A549 treated with ZK216348 at 1 μM for 4 hours (cell line): ENCODE measurements at places on chromosomes 13 and 19. TPM values are rescaled to one million over a fixed set of nuclear protein-coding genes. Genes with fewer than 3 reads are reported as not detected.

Gene SHISA7
- total RNA-seq: not detected in 5 replicates

Gene ZFP14
- total RNA-seq: 2.1 to 2.9 TPM (median 2.5 TPM) in 5 replicates

Gene IZUMO1
- not detected in 5 replicates for total RNA-seq

Gene PGLYRP1
- not detected in 5 replicates for total RNA-seq

Gene LGALS16
- not detected in 5 replicates for total RNA-seq

Gene MARK4
- total RNA-seq: 5.5 to 8.6 TPM (median 7.4 TPM) in 5 replicates

Gene HCST
- 0.55 to 0.89 TPM (median 0.63 TPM) in 3 of 5 replicates, not detected in the others for total RNA-seq

Gene CCDC70
- not detected in 5 replicates for total RNA-seq

Gene LHB
- total RNA-seq: not detected in 5 replicates

Gene ZNF816
- total RNA-seq: 0.12 to 0.59 TPM (median 0.28 TPM) in 3 of 5 replicates, not detected in the others

Gene ZNF813
- 0.11 to 0.49 TPM (median 0.31 TPM) in 5 replicates for total RNA-seq

Gene NCR1
- total RNA-seq: not detected in 5 replicates

Gene NLRP7
- 0.08 TPM in 1 of 5 replicates, not detected in the others for total RNA-seq

Gene CYP4F12
- total RNA-seq: 1.8 to 2.7 TPM (median 2.1 TPM) in 5 replicates

Gene ZNF132
- 0.07 to 0.09 TPM (median 0.09 TPM) in 3 of 5 replicates, not detected in the others for total RNA-seq

Gene OR7A5
- total RNA-seq: not detected in 5 replicates

Gene ZNF577
- total RNA-seq: 0.06 to 0.13 TPM in 2 of 5 replicates, not detected in the others

Gene EHD2
- total RNA-seq: 98.0 to 174 TPM (median 156 TPM) in 5 replicates

Gene DNAAF3
- total RNA-seq: 3.1 to 6.7 TPM (median 5.6 TPM) in 5 replicates

Gene RASIP1
- total RNA-seq: 0.13 to 1.4 TPM (median 0.36 TPM) in 5 replicates

Gene KLK4
- 0.41 TPM in 1 of 5 replicates, not detected in the others for total RNA-seq

Gene FFAR1
- not detected in 5 replicates for total RNA-seq

Gene ALOX5AP
- total RNA-seq: 4.7 to 9.0 TPM (median 7.1 TPM) in 5 replicates

Gene AMH
- 5.3 to 22.3 TPM (median 16.9 TPM) in 5 replicates for total RNA-seq

Gene TNNI3
- 6.6 to 13.4 TPM (median 7.0 TPM) in 5 replicates for total RNA-seq

Gene HCN2
- 20.5 to 50.9 TPM (median 41.7 TPM) in 5 replicates for total RNA-seq

Gene PRR19
- 3.5 to 4.9 TPM (median 3.7 TPM) in 5 replicates for total RNA-seq

Gene MUC16
- under 0.01 to 0.09 TPM (median 0.06 TPM) in 4 of 5 replicates, not detected in the other for total RNA-seq

Gene PCDH17
- not detected in 5 replicates for total RNA-seq

Gene LGI4
- 0.16 to 0.22 TPM (median 0.22 TPM) in 3 of 5 replicates, not detected in the others for total RNA-seq

Gene CGB1
- total RNA-seq: not detected in 5 replicates

Gene CEACAM20
- total RNA-seq: 0.09 to 0.11 TPM in 2 of 5 replicates, not detected in the others

Gene TSHZ3
- 1.8 to 3.5 TPM (median 3.0 TPM) in 5 replicates for total RNA-seq

Gene ZSWIM4
- 3.2 to 6.8 TPM (median 6.0 TPM) in 5 replicates for total RNA-seq

Gene SLC1A6
- total RNA-seq: not detected in 5 replicates

Gene HSPB6
- total RNA-seq: 0.15 to 0.33 TPM (median 0.25 TPM) in 5 replicates

Gene DLL3
- 7.4 to 12.3 TPM (median 10.9 TPM) in 5 replicates for total RNA-seq

Gene CLDN10
- 0.18 to 0.20 TPM in 2 of 5 replicates, not detected in the others for total RNA-seq

Gene OR7C1
- not detected in 5 replicates for total RNA-seq

Gene PALM
- 9.7 to 17.2 TPM (median 14.3 TPM) in 5 replicates for total RNA-seq

Gene POU2F2
- total RNA-seq: 0.14 to 1.2 TPM (median 0.41 TPM) in 5 replicates

Gene C19orf85
- total RNA-seq: not detected in 5 replicates

Gene SLITRK5
- total RNA-seq: 0.47 to 0.60 TPM (median 0.55 TPM) in 5 replicates

Gene LAIR1
- total RNA-seq: not detected in 5 replicates
